DMS 273 treated with DMSO at 0.1 percent for 48 hours (cell line): ENCODE measurements at places on chromosomes 3 and 15.

DNA sequence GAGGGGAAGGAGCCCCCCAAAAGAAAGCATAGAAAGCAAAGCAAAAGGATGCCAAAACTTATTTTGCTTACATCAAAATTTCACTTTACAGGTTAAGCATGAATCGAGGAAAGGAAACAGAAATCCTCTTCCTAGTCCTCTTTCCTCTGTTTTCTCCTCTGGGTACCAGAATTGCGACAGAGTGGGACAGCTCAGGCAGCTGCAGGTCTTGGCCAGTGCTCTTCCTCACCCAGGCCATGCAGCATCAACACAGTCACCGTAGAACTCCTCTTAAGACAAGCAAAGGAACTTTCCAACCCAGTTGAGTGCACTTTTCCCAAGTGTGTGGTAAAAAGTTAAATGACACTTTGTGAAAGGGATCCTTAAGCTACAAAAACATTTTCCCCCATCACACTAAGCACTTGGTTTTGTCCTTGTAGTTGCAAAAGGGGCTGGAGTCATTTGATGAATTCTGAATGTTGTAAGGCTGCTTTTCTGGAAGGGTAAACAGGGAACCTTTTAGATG, 45.9 kb upstream of the MEX3B start:
- no peak for DNase-seq

DNA sequence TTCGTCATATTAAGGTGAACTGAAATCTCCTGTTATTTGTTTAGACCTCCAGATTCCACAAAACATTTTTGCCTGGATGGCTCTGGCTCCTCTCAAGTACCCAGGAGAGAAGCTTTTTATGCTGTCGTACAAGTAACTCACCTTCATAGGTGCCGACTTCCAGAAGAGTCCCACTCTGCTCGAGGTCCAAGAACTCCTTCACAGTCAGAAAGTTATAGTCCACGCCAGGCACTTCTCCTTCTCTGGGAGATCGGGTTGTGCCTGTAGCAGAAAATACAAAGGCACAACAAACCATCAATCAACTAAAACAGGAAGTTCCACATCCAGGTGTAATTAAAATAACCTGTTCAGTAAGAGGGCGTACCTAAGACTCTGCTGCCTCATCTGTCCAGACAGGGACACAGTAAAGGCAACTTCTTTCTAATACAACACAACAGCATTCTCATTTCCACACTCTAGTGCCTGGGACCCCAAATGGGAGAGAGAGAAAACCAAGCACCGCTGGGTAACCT, 545.3 kb downstream of the MAGI1 start:
- DNase-seq = no peak

DNA sequence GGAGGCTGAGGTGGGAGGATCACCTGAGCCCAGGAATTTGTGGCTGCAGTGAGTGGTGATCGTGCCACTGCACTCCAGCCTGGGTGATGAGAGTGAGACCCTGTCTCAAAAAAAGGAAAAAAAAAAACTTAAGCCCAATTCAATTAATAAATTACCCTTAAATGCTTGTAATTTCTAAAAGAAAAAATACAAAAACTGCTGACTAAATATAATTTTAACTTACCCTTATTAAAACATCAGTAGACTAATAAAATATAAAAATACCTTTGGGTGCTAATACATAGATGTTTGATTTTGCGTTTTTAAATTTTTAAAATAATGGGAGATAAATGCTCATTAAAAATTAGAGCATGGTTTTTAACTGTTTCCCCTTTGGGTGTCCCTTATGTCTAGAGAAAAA, 17.5 kb upstream of the SLC25A26 start:
- no peak for DNase-seq

- no peak for DNase-seq
Measured at GRCh38 chr3:126612479-126613205, 42.3 kb downstream of the TXNRD3 start.

DNA sequence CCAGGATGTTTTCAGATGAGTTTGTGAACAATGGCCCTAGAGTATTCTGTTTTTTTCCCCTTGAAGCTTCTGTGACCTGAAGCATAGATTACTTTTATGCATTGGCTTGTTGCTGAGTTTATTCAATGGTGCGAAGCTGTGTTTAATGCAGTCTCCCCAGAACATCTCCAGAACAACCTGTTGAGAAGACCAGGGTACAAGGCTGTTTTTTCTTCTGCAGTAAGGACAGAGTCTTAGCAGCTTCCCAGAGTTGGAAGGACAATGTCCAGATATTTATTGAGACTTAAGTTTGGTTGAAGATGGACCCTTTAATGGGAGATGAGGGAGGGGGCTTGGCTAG, 295.6 kb downstream of the LRTM1 start:
- no peak for DNase-seq

DNA sequence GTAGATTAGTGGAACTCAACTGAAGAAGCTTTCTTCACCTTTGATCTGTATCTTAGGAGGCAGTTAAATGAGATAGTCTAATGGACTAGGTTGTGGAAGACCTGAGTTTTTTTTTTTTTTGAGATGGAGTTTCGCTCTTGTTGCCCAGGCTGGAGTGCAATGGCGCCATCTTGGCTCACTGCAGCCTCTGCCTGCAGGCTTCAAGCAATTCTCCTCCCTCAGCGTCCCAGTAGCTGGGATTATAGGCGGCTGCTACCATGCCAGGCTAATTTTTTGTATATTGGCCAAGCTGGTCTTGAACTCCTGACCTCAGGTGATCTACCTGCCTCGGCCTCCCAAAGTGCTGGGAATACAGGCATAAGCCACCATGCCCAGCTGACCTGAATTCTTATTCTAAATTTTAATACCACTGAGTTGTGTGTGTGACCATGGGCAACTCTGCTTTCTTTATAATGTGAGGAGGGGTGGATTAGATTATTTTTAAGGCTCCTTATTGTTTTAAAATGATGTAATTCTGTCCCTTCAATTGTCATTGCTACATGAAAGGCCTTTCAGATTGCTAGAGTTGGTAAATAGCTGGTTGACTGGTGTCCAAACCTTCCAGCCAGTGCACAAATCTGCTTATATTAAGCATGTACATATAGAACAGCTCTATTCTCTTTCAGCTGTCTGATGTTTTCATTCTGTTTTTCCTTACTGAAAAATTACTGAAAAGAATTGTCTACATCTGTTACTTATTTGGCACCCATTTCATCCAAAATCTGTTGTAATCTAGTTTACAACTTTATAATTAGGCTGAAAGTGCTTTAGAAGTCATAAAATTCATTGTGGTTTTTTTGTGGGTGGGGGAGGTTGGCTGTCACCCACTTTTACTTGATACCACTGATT, 2.3 kb downstream of the LNP1 start:
- peak; percentile 61 for DNase-seq

DNA sequence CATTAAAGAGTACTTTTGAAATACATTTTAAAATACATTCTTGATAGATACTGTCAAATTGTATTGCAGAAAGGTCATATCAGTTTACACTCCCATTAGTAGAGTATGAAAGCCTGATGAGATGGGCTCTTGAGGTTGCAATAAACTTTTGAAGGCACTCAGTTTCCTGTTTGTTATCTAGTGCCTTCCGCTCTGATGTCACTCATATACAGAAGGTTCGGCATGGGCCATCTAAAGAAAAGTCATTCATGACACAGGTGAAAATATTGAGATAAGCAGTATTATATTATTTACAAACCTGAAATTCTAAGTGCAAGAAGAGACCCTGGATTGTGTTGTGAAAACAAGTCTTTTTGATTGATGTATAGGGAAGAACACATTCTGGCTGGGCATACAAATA, 36.5 kb upstream of the DENND4A start:
- DNase-seq = no peak

- DNase-seq = no peak
Measured at GRCh38 chr3:161950318-161950868, 453.8 kb downstream of the OTOL1 start.

GRCh38 chr3:36397841-36398240, 17.5 kb downstream of the STAC start:
- no peak for DNase-seq

DNA sequence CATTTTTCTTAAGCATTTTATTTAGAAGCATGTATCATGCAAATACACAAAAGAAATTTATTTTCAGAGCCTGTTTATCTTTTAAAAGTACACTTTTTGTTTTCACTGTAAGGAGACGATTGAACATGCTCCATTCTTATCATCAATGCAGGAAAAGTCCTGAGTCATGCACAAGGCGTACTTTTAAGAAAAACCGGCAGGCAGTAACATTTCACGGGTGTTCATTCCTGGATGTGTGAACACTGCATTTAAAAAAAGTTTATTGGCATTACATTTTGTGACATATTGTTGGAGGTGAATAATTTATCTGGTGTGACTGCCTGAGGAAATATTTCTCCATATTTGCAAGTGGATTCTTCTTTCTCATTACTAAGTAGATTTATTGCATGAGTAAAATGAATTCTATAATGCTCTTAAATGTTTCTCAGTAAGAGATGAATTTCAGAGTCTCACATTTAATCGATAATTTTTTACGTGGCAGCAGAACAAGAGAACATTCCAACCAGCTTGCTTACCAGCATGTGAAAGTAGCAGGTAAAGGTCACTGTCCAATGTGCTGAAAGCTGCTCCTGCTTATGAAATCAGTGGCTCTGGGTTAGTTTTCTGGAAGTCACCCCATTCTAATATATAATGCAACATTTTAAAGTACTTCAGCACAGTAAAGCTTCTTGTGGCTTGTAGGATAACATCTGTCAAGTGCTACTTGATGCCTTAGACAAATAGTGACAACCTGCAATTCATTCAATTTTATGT, 87.0 kb downstream of the SV2B start:
- no peak for DNase-seq

GRCh38 chr3:187498211-187498724, 130.1 kb downstream of the RTP4 start:
- DNase-seq = no peak

GRCh38 chr3:162262129-162262528, 765.5 kb downstream of the OTOL1 start:
- no peak for DNase-seq

GRCh38 chr3:168612671-168613070, 516.9 kb upstream of the GOLIM4 start:
- DNase-seq = no peak

DNA sequence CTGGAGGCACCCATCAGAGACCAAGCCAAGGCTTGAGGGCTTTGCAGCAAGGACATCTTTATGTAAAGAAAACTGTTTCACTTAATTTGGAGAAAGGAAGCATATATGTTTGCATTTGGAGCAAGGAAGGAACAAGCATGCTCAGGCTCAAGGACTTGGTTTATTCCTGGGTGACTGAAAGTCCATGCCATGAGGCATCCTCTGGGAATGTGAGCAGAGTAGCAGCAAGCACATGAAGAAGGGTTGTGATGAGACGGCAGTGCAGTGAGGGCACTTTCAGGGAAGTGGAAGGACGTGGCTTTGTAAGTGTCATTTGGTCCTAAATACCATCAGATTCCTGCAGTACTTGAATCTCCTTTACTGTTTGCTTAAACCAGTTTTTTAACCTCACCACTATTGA, 26.8 kb downstream of the POLG start:
- no peak for DNase-seq

DNA sequence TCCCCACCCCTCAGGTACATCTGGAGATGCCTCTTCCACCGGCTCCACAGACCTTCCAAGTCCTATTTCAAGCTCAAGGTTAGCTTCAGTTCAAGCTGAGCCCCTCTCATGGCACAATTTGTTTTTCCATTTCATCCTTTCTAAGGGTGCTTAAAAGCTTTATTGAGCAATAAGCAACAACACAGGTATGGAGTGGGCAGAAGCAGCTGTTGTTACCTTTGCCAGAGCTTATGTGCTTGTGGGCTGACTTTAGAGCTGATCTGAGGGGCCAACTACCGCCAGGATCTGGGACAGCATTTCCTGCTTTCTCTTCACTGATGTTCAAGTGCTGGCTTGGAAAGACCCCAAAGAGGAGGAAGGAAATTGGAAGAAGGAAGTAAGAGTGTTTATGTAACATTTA, 140.0 kb upstream of the KLHL25 start:
- DNase-seq = no peak

- no peak for DNase-seq
Measured at GRCh38 chr3:130014526-130014925, 40.0 kb downstream of the TRH start.

- DNase-seq = peak; percentile 85
Measured at GRCh38 chr3:192372616-192373015, 354.7 kb downstream of the FGF12 start.

DNA sequence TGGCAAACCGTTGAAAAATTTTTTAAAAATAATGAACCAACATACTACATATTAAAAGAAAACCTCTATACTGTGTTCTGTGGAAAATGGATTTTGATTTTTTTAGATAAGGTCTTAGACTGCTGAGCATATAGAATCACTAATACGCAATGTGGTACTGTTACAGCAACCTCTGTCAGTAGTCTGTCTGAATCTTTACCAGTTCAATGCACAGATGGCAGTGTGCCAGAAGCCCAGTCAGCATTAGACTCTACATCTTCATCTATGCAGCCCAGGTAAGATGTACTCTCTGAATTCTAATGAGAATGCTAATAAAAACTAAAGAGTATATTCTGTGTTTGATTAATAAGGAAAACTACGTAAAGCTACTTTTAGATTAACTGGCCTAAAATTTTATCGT, 31.3 kb upstream of the FAH start:
- DNase-seq = peak; percentile 3

DNA sequence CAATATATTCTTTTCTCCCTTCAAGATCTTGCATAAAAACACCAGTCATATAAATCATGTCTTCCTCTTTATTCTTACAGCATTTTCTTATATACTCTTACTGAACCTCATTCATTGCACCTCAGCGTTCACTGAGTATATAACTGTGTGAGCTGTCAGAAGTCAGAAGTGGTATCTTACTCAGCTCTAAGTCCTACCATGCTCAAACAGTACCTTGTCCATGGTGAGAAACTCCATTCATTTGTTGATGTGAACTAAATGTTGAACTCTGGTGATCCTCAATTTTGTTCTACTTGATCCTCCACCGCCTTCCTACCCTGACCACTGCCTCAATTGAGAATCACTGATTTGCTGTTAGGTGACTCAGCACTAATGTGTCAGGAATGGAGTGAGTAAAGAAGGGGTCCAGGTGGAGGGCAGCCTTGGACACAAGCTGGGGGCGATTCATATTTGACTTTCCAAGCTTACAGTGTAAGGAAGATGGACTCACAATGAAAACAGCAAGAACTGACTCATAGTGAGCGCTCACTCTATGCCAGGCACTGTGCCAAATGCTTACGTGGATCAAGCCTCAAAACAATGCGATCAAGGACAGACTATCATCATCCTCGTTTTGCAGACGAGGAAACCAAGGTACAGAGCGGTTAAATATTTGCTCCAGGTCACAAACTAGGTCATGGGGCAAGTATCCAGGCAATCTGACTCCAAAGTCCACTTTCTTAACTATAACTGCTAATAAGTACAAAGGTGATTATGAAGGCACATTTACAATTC, 13.5 kb upstream of the ZFYVE19 start:
- no peak for DNase-seq

GRCh38 chr3:83523470-83524073, 1435.2 kb upstream of the CADM2 start:
- DNase-seq = peak; percentile 31

GRCh38 chr15:89002281-89002761, 85.9 kb upstream of the ABHD2 start:
- no peak for DNase-seq

DNA sequence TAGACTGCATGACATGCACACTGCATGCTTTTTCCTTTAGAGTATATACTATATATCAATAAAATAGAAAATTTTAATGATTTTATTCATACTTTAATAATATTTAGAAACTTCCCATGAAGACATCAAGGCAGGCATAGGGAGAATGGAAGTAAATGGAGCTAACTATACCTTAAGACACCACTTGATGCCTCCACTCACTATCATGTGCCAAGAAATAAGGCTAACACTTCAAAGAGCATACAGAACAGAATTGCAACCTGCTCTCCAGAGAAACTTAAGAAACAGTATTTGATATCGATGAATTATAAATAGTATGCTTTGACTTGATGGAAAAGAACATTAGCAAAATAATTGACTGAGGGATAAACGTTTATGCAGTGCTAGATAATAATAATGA, 192.6 kb upstream of the MBNL1 start:
- DNase-seq = no peak
